ENCODE measurements at places on chromosomes 4 and X.

- DNase-seq: no peak
Observed at GRCh38 chrX:130497531-130497930, 95.7 kb downstream of the RBMX2 start.

DNA sequence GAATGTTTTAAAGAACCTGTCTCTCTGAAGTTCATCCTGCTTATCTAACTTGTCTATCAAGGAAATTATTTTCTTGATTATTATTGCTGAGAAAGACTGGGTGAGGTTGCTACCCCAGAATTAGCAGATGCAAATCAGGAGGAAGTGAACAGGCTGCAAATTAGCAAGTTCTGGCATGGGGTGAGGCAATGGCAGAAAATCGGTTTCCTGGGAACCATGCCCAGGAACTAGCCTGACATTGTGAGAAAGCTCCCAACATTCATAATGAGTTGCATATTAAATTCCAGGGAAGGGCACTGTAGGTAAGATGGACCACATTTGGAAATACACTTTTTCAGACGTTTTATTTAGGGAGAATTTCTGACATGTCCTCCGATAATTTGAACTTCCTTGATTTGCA lies 11.6 kb downstream of the ARSF start:
- DNase-seq: no peak

- no peak for DNase-seq
Observed at GRCh38 chr4:176780995-176781738, 11.6 kb downstream of the VEGFC start.

- no peak for DNase-seq
Observed at GRCh38 chrX:139826065-139827044, 106.5 kb downstream of the ATP11C start.

DNA sequence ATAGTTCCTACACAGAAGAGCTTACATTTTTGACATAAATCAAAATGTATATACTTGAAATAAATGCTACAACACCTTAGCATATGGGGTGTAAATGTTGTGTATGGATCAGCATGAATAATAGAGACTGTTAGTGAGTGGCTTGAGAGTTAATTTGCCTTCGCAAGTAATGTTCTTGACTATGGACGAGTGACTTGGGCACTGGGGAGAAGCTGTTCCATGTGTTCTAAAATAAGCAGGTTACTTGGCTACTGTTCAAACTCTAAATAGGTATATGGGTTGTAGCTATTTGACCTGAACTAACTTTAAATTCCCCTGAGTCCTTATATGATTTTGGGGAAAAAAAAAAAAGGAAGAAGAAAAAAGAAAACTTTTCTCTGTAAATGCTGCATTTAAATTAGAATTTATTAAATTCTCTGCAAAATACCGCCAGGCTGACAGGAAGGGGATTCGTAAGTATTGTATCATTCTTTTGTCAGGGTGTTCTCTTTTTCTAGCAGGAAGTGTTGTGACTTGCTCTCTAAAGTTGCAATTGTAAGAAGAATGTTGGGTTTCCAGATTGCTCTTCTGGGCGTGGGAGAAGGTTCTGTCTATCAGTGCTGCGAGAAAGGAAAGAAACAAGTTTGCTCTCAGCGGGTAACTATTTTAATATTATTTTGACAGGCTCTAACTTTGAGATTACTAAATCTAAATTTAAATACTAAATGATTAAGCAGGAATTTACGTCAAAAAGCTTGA lies 32.2 kb downstream of the PLS3 start:
- no peak for DNase-seq

- no peak for DNase-seq
Observed at GRCh38 chr4:128006592-128006991, 41.4 kb downstream of the ABHD18 start.

- no peak for DNase-seq
Observed at GRCh38 chr4:155033604-155034003, 174.8 kb upstream of the NPY2R start.

DNA sequence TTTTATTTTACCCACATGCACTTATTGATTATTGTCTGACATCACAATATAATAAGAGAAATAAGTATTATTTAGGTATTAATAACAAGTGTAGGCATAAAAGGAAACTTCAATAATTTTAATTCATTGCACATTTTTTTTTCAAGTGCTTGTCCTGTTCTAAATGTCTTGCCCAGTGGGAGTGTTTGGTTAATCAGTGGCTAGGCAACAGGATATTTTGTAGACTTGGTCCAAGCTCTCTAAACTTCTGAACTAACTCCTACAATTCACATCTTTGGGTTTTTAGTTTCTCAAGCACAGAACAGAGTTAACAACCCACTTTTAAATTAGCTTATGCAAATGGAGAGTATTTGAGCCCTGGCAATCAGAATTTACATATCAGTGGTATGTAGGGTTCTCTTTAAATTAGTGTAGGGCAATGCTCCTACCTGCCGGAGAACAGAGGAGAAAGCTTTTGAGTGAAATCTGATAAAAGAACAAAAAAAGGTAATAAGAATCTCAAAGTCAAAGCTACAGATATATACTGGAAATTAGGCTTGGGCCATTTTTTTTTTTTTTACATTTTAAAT lies 353.5 kb downstream of the ADGRL3 start:
- DNase-seq: no peak

DNA sequence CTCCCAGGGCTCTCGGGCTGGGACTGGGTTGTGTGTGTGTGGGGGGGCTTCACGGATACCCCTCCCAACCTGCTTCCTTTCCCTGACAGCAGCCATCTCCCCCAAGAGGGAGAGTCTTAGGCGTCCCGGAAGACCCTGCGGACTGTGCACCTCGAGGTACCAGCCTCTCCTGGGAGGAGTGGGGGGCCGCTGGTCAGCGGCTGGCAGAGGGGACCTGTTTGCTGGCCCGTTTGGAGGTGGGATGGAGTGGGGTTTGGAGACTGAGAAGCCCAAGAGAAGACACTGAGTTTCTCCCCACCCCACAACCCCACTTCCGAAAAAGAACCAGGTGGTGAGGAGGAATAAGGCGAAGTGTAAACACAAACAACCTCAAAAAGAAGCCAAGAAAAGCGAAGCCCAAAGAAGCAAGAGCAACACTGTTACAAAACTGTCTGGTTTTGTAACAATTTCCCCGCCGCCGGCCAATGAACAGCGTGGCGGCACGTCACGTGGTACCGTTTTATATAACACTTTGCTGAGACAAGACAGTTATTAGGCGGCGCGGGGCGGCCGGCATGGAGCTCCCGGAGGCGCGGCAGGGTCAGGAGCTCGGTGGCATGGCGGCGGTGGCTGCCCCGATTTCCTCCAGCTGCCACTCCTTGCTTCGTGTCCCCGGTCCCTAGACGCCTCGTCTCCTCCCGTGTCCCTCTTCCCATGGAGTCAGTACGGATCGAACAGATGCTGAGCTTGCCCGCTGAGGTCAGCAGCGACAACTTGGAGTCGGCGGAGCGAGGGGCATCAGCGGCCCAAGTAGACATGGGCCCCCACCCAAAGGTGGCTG lies at the start of gene LONRF3:
Gene LONRF3 (plus strand): TSS at position 531 of the 820 bp plus-strand sequence. CDS start 163 bp downstream, at position 694.
- peak; percentile 3 for DNase-seq

- DNase-seq: peak; percentile 67
Observed at GRCh38 chr4:184099535-184099966, 118.1 kb downstream of the ENPP6 start.

DNA sequence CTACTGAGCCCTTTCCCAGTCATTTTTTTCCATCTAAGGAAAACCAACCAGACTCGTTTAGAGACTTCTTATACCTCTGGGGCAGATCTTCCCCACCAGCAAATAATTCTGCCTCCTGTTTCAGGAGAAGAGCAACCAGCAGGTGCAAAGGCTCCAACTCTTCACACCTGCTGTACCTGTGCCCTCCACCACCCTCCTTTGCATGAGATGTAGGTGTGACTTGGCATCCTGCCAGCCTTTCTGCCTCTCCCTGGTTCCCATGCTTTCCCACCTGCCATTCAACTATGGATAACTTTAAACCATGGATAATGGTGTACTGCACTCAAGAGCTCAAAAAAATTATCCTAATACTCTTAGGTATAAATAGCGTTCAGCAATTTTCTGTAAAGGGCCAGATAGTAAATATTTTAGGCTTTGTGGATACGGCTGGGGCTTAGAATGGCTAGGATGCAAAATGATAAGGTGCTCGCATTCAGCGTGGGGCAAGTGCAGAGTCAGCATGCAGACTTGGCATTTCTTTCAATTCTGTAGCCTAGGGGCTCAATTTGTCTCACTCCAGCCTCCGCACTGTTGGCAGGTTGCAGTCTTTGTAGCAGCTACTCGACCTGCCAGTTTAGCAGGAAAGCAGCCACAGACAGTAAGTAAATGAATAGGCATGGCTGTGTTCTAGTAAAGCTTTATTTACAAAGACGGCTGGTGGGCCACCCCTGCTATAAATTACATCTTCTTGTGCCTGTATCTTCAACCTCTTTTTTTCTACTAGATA lies 79.8 kb downstream of the HCCS start:
- DNase-seq: no peak

GRCh38 chr4:70637239-70637913 lies 8.8 kb downstream of the ENAM start:
- DNase-seq: no peak

DNA sequence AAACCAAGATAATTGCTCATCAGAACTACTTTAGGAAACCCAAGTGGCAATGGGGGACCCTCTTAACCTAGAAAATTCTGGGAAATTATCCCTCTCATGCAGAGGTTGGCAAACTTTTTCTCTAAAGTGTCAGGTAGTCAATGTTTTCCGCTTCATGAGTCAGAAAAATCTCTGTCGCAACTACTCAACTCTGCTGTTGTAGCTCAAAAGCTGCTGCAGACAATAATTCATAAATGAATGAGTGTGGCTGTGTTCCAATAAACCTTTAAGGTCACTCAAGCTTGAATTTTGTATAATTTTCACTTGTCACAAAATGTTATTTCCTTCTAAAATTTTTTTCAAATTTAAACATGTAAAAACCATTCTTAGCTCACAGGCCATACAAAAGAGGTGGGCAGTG lies 193.4 kb upstream of the MID1 start:
- no peak for DNase-seq

GRCh38 chrX:135194684-135195083 lies 23.5 kb upstream of the CT55 start:
- no peak for DNase-seq

GRCh38 chrX:103919270-103919637 lies 43.2 kb upstream of the TMSB15B start:
- DNase-seq: peak; percentile 90

- no peak for DNase-seq
Observed at GRCh38 chrX:136712650-136713310, 64.8 kb downstream of the CD40LG start.

DNA sequence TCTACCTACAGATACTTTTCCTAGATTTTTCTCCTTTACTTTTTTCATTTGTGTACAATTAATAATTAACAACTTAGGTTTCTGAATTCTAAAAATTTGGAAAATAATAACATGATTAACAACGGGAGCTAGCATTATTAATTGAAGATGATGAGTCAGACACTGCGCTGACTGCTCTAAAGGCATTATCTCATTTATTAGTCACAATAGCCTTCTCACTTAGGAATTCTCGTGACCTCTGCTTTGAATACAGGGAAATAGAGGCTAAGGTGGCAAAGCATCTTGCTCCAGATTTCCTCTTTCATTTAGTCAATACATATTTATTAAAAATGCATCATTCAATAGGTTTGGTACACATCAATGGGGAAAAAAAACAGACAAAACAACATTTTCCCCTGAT lies 441.3 kb downstream of the PCDH18 start:
- DNase-seq: no peak

GRCh38 chr4:8188085-8188484 lies 11.0 kb upstream of the SH3TC1 start:
- DNase-seq: no peak

DNA sequence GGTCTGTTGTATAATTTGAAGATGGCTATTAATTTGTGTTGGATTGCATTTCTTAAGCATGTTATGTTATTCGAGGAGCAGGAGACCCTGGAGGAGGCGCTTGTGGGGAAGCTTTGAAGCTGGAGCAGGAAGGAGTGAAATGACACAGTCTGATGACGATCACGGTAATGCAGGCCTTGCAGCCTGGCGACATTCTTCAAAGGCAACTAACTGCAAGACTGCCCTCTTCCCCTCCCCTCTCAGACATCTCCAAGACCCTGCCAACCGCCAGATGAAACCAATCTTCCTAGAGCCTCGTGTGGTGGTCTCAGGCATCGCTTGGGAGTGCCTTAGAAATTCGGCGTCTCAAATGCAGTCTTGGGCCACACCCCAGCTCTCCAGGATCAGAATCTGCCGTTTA lies 16.1 kb downstream of the CLCN4 start:
- no peak for DNase-seq

DNA sequence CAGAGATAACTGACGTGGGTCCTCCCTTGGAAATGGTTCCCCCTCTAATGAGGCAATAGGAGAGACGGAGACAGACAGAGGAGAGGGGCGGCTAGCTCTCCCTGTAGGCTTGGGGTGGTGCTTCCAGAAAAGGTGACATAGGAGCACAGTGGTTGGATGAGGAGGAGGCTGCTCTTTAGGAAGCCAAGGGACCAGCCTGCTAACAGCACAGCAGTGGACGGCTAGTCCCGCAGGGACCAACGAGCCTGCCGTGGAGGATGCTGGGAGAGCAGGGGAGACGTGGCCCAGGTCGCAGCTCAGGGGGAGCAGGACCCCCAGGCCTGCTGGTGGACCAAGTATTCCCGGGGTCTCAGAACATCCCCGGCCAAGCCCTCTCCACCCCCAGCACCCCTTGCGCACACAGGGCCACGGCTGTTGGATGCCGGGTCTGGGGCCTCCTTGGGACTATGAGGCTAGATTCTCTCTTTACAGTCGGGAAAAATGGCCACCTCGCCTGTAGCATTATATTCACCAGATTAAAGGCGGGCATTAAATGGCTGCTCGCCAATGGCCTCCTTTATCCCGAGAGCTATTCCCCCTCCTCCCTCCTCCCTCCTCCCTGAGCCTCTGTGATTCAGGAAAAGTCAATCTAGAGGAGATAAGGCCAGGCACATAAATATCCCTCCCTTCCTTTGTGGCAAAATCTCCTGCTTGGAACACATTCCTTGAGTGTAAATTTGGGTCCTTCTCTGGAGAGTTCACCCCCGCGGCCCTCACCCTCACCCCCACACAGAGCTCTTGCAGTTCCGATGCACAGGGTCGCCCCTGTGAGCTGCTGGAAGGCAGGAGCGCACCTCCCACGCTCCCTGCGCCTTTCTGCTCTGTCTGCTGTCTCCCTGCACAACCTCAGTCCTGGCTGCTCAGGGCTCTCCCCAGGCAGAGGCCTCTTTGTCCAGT lies 30.5 kb upstream of the NSG1 start:
- DNase-seq: no peak

- peak; percentile 23 for DNase-seq
Observed at GRCh38 chrX:37685381-37686359, at the start of gene XK. Gene XK, plus strand, starts transcription at chrX:37685791. Its CDS starts 171 bp downstream, at chrX:37685962.

GRCh38 chr4:36414248-36414647 lies 132.8 kb downstream of the DTHD1 start:
- peak; percentile 40 for DNase-seq

DNA sequence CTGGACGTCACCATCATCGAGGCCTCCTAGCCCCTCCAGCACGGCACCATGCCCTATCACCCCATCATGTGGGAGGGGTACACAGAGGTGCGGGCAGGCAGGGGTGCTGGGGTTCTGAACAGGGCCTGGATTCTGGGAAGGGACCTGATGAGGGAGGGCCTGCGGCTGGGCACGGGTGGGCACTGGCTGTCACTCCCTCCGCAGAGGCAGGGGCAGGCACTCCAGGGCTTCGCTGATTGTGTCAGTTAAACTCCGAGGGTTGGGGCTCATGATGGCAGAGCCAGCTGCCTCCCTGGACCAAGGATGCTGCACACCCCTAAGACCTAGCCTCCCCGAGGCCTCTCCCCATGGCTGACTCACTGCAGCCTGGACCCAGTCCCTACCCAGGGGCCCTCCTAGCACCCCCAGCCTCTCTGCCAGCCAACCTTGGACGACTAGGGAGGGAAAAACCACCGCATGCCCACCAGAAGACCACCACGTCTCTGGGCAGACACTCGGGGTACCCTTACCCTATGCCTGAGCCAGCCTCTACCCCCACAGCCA lies 45.9 kb downstream of the ZFYVE28 start:
- DNase-seq: no peak

Measured in NCI-H1694 treated with DMSO at 0.1 percent for 48 hours (cell line).